Dermis microvascular lymphatic vessel endothelial cell (primary cell): ENCODE measurements at places on chromosomes 3 and 15.

DNA sequence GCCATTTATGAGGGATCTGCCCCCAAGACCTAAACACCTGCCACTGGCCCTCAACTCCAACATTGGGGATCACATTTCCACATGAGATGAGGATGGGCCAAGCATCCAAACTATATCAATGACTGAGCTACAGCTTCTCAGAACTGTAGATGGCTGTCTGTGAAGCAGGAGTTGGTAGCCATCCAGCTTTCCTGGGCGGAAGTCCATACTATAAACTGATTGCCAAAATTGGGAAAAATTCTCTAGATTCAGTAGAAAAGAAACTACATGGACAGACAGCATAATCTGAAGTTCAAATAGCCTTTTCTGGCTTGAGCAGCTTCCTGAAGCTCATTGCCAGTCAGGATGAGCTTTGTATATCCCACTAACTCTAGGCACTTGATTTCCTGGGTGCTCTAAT is 214.7 kb upstream of the ZBTB20 start:
- no peak for DNase-seq

- no peak for DNase-seq
Observed at GRCh38 chr3:87397211-87397610, 120.8 kb upstream of the POU1F1 start.

- DNase-seq = no peak
Observed at GRCh38 chr3:59381282-59381681, 331.5 kb upstream of the CFAP20DC start.

DNA sequence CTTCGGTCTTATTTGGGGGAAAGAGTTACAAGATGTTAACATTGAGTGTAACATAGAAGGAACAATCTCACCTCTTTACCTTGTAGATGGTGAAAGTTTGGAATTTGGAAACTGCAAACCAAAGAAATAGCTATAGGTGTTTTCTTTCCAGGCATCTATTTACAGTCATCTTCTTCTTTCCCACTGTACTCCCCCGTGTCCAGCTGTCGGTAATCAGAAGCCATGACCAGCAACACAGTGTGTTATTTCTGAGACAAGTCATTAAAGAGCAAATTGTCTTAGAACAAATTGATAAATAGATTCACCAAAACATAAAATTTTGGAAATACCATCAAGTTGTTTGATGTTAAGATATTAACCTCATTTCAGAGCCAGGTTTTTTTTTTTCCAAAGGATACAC is 590.5 kb upstream of the NAALADL2 start:
- no peak for DNase-seq

- no peak for DNase-seq
Observed at GRCh38 chr3:129184396-129184657, 631 bp upstream of the CNBP start.

GRCh38 chr3:60101621-60102020 is 1051.8 kb upstream of the CFAP20DC start:
- no peak for DNase-seq

- no peak for DNase-seq
Observed at GRCh38 chr3:114741066-114741465, 406.0 kb downstream of the ZBTB20 start.

- no peak for DNase-seq
Observed at GRCh38 chr3:150114873-150115540, 144.3 kb upstream of the PFN2 start.

DNA sequence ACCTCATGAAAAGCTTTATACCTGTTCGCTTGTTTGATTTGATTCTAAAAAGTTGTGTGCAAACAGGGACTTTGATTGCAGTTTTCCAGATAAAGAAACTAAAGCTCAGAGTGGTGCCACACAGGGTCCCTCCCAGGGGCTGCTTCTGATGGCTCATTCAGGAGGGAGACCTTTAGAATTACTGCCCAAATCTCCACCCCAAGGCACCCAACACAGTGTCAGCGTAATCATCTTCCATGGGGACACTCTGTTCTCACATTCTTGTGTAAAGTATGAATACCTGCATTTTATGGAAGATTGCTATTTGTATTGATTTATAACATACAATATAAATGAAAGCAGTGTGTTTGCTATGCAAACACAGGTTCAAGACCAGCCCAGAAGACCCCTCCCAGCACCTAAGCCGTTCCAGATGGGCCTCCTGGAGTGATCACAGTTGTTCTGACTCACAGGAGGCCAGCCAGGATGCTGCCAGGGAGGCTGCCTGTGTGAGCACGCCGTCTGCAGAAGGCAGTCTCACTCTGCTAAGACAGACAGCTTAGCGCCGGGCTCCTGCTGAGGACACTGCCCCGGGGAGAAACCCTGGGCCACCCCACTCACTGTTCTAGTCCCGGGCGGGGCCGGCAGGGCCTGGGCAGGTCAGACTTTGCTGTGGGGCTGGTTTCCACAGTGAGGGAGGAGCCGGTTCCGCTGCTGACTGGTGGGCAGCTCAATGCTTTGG is 185.6 kb downstream of the FAM43A start:
- peak; percentile 77 for DNase-seq

GRCh38 chr15:56934269-56934668 is 15.8 kb downstream of the TCF12 start:
- DNase-seq = peak; percentile 56

- no peak for DNase-seq
Observed at GRCh38 chr15:89814112-89814742, 425 bp downstream of the ANPEP start.

DNA sequence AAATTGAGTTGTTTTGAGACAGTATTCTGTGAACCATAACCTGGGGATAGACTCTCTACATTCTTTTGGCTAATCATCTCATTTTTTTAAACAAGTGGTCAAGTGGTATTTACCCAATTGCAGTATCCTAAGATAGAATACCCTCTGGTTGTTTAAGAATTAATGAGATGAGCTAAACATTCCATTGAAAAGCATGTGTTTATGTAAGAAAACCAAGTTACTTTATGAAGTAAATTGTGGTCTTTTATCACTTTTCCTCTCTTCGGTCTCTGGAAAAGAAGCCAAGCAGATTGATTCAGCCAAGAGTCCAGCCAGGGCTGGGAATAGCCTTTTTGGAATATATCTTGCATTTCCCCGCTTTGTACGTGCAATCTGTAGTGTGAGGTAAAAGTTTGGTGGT is 185.7 kb upstream of the TOPAZ1 start:
- no peak for DNase-seq

GRCh38 chr15:94125156-94125555 is 106.2 kb upstream of the MCTP2 start:
- DNase-seq = no peak

DNA sequence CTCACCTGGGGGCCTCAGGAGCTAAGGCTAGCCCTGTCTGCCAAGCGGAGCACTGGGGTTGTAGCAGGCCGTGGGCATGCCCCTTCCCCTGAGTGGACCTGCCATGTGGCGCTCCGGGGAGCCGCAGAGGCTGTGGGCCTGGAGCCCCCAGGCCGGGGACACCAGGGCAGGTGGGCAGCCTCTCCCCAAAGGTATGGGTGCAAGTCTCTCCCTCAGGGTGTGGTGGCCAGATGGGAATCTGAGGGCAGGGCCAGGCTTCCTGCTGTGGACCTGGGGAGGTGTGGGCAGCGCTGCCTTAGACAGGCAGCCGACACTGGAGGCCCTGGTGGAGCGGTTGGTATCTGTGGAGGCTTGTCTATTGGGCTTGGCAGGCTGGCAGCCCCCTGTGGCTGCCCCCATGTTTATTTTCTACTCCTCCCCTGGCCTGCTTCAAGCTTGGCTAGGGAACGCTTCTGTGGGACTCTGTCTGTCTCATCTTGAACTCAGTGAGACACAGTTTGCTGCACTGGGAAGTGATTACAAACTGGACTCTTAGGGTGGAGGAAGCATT is 5.9 kb downstream of the ACVR2B start:
- DNase-seq = no peak

GRCh38 chr3:12372741-12373280 is 83.9 kb downstream of the PPARG start:
- no peak for DNase-seq

GRCh38 chr15:67070150-67070549 is 4.7 kb downstream of the SMAD3 start:
- no peak for DNase-seq

DNA sequence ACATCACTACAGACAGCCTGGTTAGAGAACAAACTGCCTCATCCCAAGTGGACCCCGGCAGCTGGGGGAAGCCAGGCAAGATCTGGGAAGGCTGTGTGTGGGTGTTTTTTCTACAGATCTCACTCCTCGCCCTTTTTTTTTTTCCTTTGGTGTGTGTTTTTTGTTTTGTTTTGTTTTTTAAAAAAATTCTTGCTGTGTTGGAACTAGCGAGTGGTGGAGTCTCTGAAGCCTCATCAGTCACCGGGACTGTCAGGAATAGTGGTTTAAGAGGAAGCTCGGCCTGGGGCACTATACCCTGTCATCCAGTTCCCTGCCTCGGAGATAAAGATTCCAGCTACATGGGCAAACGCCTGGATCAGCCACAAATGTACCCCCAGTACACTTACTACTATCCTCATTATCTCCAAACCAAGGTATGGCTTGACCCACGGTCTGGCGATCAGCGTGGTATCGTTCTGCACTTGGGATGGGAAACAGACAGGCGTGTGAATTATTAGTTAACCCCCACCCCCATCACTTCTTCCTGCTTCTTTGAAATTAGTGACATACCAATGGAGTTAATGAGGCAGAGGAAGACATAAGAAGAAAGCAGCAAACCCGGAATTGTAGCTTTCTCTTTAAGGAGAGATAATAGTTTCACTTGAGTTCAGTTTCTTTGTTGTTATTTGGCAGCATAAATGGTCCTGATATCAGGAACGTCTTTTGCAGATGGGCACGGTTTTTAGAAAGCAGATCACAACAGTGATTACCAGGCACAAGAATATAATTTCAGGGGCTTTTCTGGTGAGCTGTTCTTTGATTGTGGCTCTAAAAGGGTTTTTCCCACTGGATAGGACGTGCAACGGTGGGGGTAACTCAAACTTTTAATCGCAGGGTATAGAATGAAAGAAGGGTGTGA is 722 bp downstream of the RBMS3 start:
- peak; percentile 60 for DNase-seq

DNA sequence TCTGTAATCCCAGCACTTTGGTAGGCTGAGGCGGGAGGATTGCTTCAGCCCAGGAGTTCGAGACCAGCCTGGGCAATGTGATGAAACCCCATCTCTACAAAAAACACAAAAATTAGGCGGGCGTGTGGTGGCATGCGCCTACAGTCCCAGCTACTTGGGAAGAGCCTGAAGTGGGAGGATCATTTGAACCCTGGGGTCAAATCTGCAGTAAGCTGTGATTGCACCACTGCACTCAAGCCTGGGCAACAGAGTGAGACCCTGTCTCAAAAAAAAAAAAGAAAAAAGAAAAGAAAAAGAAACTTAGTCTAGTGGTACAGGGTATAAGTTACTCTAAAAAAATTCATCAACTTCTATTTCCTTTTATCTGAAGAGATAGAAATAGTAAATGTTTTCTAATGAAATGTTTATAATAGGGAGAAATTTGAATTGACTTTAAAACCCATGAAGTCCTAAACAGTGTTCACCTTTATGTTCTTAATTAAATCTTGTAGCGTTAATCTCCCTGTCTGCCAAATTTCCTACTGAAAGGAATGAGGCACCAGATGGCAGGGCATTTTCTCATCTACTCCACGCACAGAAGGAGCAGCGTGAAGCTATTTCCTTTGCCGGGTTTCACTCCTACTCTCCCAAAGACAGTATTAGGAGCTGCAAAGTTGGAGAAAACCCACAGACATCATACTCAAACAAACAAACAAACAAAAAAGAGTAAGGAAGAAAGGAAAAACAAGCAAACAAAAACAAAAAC is 1.9 kb downstream of the PCLAF start:
- no peak for DNase-seq

GRCh38 chr15:70159001-70159712 is 61.4 kb upstream of the TLE3 start:
- no peak for DNase-seq

DNA sequence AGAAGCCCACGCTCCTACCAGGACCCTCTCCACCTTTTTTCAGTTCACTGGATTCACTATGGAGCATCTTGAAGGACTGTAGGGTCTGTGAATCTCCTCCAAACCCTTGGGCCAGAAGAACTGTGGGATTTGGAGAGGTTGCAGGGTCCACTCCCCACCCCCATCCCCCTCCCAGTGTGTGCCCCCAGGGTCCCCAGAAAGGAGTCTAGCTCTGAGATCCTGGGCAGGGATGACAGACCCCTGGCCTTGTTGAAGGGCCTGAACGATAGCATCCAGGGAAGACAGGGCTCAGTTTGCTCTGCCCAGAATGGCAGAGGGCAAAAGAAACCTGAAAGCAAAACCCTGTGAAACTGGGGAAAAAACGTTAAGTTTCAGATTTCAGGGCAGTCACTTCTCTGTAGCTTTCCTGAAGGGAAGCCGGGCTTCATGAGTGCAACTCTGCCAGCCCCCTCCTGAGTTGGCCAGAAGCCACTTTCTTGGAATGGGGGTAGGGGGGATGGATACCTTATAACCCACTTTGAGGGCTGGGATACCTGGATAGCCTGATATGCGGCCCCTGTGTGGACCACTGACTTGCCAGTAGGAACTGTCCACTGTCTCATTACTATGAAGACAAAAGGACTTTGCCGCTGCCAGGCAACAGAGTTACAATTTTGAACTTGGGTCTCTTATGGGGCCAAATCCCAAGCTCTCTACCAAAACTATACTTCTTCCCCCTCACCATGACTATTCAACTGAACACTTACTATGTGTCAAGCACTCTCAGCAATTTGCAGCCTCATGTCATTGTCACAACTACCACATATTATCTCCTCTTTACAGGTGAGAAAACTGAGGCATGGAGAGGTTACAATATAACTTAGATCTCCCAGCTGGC is 1.6 kb upstream of the CISH start:
- no peak for DNase-seq

GRCh38 chr15:65414841-65415621 is 7.7 kb downstream of the IGDCC4 start:
- peak; percentile 42 for DNase-seq

DNA sequence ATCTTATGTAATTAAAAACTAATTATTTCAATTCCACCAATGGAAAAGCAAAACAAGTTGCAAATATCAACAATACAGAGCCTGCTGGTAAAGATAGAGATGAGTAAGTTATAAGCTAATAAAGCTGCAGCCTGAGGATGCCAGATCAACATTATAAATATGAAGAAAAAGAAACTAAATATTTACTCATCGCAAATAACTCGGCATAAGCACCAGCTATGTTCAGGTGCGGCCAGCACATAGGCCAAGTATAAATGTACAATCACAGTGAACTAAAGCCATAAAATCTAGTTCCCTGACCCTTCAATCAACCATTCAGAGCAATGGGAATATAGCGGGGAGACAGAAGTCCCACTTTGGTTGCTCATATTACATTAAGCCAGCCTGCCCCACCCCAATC is 7.7 kb upstream of the RSL24D1 start:
- no peak for DNase-seq

DNA sequence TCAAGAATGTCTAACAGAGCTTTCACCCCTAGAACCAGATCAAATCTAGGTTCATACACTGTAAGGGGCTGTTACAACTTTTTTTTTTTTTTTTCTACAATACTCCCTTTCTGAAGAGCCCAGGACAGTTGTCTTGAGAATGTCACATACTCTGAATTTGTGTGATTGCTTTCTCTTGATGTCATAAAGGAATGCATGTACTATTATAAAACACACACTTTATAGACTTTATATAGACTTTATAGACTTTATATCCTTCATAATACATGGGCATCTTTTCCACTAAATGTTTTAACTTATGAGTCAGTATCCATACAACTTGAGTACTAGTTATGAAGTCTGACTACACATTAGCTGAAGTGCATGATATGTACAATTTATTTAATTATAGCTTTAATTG is 26.3 kb downstream of the RFX7 start:
- no peak for DNase-seq
